Esophagus squamous epithelium (tissue), 5 donors: ENCODE measurements at places on chromosomes 1 and 21.

DNA sequence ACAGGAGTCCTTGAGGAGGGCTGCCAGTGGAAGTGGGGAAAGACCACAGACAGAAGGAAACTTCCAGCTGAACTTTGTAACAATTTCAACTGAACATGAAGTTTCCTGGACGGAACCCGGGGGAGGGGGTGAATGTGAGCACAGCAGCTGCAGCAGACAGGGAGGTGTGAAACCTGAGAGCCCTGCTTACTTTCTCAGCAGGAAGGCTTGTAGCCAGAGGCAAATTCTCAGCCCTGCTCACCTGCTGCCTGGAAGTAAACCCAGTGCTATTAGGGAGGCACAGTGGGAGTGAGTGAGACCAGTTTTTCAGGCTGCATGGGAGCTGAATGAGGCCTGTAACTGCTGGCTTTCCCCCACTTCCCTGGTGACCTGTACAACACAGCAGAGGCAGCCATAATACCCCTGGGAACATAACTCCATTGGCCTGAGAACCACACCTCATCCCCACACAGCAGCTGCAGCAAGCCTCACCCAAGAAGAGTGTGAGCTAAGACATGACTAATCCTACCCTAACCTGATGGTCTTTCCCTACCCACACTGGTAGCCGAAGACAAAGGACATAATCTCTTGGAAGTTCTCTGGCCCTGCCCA lies 9.6 kb upstream of the SPRR2F start:
- no peak for DNase-seq

DNA sequence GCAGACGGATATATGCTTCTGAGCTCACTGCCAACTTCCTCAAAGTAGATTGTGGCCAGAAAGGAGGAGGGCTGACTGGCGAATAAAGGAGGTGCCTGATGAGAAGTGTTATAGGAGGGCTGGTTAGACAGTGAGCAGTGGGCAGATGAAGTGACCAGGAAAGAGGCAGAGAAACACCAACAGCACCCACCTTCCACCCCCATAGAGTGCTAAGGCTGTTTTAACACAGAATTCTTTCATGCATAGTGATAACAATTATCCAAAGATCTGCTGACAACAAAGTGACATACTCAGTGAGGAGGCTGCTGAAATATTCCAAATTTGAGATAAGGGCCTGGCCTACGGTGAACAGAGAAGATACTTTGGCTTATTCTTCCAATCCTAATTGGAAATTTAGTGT lies 21.2 kb upstream of the MTR start:
- DNase-seq = no peak

GRCh38 chr1:185094761-185095160 lies 49.4 kb downstream of the RNF2 start:
- no peak for DNase-seq

DNA sequence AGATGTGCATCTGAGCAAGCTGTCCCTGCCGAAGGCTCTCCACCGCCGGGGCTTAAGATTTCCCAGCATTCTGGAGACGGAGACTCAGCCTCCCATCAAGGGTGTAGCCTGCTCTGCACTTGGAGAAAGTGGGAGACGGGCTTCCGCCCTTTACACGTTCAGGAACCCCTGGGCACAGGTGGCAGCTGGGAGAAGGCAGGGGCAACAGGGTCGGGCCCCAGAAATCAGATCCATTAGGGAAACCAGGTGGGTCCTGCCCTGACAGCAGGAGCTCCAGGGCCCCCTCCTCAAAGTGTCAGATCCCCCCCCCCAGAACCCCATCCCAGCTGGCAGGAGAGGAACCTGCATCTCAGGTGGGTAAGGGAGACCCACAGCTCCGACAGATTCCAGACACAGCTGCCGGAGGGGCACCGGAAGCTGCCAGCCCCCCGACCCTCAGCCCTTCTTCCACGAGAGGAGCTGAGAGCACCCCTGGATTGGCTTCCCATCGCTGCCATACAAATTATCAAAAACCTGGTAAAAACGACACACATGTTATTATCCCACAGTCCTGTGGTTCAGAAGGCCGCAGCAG lies 236.6 kb downstream of the NPHP4 start:
- DNase-seq = no peak

GRCh38 chr1:207875532-207875931 lies 35.4 kb downstream of the CD34 start:
- DNase-seq = no peak

DNA sequence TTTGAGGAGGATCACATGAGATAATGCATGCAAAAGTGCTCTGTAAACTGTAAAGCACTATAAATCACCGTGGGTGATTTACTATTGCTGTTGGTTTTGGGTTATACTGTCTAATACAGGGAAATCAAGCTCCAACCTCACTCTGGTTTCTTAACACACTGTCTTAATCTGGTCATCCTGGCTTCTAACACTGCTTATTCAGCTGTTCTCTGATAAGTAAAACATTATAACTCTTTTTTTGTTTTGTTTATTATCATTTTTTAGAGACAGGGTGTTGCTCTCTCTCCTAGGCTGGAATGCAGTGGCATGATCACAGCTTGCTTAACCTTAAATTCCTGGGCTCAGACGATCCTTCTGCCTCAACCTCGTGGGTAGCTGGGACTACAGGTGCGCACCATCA lies 21.9 kb upstream of the LSM10 start:
- no peak for DNase-seq

DNA sequence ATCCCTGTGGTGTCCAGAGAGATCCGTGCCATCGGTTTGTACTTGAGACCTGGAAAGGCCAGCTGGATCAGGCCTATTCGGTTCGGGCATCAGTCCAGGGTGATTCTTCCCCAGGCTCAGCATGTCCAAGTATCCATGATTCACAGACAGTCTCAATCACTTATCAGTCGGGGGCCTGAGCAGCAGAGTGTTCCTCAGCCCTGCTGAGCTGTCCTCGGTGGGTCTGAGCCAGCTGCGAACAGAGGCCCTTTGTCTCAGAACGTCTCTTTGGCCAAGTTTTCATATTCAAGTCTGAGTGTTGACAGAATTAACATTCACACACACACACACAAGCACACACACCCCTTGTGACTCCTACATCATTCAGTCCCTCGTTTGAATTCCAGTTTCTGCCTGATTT lies 33.4 kb upstream of the OSBPL9 start:
- no peak for DNase-seq
